ENCODE measurements at places on chromosomes 3 and 15.

GRCh38 chr3:52007291-52007690, 11.6 kb upstream of the RPL29 start:
- DNase-seq: no peak

- DNase-seq: no peak
These were observed 14.8 kb downstream of the ZIC1 start for GRCh38 chr3:147423798-147424580.

- DNase-seq: no peak
These were observed 191.7 kb upstream of the TLE3 start for GRCh38 chr15:70289191-70289955.

GRCh38 chr15:52093539-52094510, 18.8 kb downstream of the BCL2L10 start:
- no peak for DNase-seq

GRCh38 chr15:57730876-57731275, 24.4 kb downstream of the POLR2M start:
- no peak for DNase-seq

GRCh38 chr3:185988080-185988815, 50.4 kb upstream of the TRA2B start:
- DNase-seq: no peak

DNA sequence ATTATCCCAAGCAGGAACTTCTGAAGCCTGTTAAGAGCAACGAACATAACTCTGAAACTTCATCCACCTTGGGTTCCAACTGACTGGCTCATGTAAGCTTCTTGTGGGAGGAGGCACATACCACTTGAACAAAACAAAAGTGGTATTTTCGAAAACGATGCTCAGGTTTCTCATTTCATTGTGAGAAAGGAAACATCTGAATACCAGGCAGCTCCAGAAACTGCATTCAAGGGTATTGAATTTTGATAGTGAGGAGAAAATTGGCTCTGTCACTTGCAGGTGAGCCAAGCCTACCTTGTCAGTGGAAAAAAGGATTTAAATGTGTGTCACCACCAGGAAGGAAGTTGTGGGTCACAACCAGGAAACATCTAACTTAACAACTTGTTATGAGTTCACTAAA, 218.1 kb upstream of the SATB1 start:
- DNase-seq: no peak

DNA sequence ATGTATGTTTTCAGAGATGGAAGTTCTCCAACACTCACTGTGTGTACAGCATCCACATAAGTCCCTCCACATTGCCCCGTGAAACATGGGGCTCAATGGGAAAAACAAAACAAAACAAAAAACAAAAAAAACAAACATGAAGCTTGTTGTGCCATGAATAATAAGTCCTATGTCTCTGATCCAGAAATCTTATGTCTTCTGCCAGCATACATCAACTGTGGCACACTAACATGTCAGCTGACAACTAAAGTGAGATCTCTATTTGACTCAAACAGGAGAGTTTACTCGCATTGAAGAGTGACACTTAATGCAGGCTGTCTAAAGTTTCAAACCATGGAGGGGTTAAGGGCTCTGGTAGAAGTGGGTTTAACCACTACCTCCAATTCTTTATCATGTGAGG, 180.2 kb upstream of the ROBO1 start:
- no peak for DNase-seq

Measured in brain pericyte (primary cell).